ENCODE measurements at places on chromosomes 5 and 9. TPM values are rescaled to one million over a fixed set of nuclear protein-coding genes. Genes with fewer than 3 reads are reported as not detected.

The FOXD4L5 gene
- total RNA-seq = not detected

The PCDHA9 gene
- 0.51 TPM for total RNA-seq

The ELAVL2 gene
- not detected for total RNA-seq

The SLC25A51 gene
- 40.3 TPM for total RNA-seq

The SLC45A2 gene
- total RNA-seq = not detected

DNA sequence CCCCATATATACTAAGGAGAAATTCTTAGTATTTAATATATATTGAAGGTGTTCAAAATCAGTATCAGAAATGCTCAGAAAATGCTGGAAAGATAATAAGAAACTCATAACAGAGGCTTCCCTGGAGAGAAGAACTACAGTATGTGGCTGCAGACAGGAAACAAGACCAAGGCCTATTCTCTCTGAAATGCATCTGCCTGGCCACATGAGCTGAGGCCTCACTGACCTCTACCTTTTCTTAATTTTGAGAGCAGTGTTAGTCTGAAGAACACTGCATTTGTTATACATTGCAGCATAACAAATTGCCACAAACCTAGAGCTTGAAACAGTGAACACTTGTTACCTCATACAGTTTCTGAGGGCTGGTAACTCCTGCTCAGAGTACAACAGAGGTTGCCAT lies 133.4 kb upstream of the SPEF2 start:
- DNase-seq = no peak

GRCh38 chr9:107488375-107489143 lies 1.0 kb downstream of the KLF4 start:
- DNase-seq = peak; percentile 50

DNA sequence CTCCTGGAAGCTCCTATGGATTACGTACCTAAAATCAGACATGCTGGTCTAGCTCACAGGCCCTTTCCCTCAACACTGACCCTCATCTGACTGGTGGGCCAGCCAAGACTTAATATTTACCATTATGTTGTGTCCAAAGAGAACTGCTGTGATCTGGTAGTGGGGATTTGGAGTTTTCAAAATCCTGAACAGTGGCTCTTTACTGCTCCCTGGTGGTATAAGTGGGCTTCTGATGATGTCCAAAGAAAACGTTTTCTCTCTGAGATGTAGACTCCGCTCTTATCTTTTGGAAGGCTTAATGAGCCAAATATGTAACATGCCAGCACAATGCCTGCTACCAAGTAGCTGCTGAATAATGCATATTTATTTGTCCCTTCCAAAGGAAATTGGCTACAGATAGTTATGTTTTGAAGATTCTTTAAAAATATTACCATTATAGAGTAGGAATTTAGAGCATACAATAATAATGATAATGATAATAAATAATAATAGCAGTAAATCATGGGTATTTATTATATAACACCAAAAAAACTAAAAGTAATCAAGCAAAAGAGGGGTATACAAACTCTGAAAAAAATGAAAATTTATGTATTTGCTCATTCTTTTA lies 406.6 kb upstream of the TNC start:
- peak; percentile 76 for DNase-seq

DNA sequence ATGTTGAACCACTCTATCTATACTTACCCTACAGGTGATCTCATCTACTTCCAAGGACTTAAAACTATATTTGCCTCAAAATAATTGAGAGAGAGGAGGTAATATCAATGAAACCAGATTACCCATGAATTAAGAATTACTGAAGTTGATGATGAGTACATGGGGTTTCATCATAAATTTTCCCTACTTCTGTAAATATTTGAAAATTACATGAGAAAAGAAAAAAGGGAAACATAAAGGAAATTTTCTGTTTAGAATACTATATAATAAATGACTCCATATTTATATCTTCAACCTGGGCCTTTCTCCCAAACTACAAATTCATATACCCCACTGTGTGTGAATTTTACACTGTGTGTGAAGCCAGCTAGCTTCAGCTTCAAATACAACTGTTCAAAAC lies 2.6 kb downstream of the TSTD2 start:
- no peak for DNase-seq

DNA sequence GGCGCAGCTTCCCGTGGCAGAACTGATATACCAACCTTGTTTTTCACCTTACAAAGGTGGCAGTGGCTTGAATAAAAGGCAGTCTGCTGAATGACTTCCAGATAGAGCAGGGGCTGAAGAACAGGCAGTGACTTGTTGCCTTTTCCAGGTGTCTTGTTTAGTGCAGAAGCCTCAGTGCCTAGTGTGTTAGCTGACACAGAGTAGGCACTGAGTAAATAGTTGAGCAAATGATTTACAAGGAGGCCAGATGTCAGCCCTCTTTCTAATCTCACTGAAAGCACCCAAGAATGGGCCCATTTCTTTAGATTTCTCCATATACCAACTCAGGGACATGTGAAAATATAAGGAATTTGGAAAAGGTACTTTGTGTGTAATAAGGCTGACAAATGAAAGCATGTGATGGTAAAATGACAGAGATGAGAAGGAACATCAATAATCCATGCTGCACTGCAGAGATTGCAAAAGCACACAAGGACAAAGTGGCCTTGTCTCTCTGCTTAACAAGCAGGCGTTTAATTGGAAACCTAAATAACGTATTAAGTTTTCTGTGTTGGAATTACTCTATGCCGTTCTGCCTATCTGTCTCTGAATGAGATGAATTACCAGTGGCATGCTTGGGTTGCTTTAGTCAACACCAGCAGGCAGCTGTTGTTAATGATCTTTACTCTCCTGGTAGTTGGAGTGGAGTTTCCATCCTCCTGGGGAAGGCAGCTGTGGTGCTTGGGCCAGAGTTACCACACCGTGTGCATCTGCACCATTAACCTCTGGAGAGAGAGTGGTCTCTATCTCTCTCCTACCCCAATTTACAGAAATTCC lies 360.1 kb upstream of the C9orf72 start:
- no peak for DNase-seq

- DNase-seq = no peak
These were observed 193.6 kb upstream of the VCAN start for GRCh38 chr5:83277953-83278352.

- DNase-seq = peak; percentile 66
These were observed 1.6 kb upstream of the ANXA2R start for GRCh38 chr5:43041669-43042175.

GRCh38 chr5:45796959-45797553 lies 100.9 kb upstream of the HCN1 start:
- no peak for DNase-seq

DNA sequence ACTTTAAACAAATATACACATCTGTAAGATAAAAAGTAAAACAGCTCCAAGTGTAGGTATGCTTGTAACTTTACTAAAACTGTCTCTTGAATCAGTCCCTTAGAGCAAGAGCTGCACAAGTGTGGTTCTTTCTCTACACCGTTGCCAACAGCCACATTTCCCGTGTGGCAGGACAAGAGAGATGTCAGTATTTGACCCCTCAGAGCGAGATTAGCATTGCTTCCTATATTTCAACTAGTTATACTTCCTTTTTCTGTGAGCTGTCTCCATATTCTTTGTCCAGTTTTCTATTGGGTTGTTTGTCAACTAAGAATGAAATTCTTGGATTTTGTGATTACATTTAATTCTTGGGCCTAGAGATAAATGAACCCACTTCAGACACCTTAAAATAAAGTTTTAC lies 8.0 kb downstream of the PLIN2 start:
- no peak for DNase-seq

GRCh38 chr5:17415321-17415758 lies 82.7 kb upstream of the TAF11L2 start:
- DNase-seq = no peak

DNA sequence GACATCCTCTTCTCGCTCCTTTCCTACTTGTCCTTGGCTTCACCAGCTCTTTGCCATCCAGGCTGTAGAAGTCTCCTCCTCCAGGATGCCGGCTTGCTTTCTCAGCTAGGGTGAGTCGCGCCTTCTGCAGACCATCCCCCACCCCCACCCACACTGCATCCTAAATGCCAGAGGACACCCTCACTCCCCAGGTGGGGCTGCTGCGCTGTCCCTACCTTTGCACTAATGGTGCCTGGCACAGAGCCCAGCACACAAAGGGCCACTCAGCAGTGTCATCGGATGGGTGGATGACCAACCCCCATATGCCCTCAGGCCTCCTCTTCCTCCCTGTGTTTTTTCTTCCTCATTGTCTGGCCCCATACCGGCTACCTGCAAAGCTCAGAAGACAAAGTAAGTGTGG lies 14.8 kb downstream of the IL9 start:
- peak; percentile 26 for DNase-seq

GRCh38 chr9:105912863-105913516 lies 218.6 kb downstream of the TMEM38B start:
- DNase-seq = peak; percentile 41

DNA sequence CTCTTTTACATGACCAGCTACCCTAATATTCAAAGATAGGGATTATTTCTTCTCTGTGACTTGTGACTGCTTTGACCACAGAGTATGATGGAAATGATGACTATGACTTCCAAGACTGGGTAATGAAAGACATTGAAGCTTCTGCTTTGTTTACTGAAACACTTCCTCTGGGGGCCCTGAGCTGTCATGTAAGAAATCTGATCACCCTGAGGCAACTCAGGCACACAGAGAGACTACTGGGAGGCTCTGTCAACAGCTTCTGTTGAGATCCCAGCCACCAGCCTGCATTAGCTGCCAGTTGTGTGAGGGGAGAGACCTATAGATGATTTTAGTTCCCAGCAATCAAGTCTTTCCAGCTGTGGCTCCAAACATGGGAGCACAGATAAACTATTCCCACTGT lies 76.5 kb downstream of the KCTD16 start:
- DNase-seq = no peak

DNA sequence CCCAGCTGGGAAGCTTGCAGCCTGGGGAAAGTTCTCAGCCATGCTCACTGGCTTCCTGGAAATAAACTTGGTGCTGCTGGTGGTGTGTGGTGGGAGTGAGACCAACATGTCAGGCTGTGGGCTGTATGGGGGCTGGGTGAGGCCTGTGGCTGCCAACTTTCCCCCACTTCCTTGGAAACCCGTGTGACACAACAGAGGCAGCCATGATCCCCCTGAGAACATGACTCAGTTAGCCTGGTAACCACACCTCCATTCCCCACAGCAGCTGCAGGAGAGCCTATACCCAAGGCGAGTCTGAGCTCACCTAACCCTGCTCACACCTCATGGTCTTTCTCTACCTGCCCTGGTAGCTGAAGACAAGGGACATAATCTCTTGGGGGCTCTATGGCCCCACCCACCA lies 72.7 kb upstream of the RGMB start:
- DNase-seq = no peak

GRCh38 chr5:149940941-149941644 lies 3.5 kb downstream of the PDE6A start:
- no peak for DNase-seq

DNA sequence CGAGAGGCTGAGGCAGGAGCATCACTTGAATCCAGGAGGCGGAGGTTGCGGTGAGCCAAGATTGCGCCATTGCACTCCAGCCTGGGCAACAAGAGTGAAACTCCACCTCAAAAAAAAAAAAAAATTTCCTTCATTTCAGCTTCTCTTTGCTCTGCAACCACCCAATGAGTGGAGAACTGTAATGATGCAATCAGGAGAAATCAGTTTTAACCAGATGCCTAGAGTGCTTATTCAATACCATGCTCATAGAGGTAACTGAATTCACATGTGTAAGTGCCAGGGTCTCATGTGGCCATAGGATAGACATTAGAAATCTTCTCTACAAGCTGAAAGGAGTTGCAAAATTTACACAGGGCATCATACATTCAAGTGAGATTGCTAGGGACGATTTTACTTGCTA lies 70.6 kb downstream of the HMHB1 start:
- DNase-seq = no peak

DNA sequence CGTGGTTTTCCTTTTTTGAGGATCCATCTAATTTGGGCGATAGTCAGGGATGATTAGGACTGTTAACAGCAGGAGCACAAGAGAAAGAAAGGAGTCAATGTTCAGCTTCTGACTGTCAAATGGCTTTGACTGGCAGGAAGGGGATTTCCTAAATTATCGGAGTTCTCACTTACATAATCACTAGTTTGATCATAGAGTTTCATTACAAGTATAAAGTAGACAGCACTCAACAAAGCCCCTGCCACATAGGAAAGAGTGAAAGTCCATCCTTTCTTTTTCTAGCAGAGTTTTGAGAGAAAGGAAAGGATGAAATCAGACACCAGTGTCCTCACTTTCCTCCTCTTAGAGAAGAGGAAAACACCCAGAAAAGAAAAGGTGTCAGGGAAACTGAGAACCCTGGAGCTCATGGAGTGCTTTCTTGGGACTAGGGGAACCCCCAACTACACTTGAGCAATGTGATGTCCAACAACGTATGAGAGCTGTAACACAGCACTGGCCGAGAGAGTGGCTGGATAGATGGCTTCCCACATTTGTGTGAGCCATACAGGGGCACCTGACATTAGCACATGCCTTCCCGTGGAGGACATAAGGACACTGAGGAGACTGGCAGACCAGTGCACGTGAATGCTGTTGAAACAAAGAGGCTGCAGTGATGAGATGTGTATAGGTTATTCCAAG lies 26.0 kb upstream of the LPAR1 start:
- no peak for DNase-seq

DNA sequence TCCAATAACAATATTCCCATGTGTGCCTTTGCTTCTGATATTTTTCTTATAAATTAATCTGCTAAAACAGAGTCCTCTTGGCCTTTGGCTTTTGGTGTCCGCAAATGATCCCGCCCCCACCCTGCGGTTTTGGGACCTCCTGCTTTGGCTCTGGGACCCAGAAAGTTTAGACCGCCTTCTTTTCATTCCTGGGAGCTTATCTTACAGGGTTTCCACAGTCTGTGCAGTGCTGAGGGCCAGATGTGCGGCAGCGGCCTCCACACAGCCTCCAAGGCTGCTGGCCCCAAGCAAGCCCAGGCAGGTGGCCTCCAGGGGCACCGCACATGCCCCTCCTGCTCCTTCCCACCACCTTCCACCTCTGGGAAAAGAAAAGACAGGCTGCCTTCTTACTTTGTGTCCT lies 191.5 kb downstream of the ERCC6L2 start:
- DNase-seq = no peak

DNA sequence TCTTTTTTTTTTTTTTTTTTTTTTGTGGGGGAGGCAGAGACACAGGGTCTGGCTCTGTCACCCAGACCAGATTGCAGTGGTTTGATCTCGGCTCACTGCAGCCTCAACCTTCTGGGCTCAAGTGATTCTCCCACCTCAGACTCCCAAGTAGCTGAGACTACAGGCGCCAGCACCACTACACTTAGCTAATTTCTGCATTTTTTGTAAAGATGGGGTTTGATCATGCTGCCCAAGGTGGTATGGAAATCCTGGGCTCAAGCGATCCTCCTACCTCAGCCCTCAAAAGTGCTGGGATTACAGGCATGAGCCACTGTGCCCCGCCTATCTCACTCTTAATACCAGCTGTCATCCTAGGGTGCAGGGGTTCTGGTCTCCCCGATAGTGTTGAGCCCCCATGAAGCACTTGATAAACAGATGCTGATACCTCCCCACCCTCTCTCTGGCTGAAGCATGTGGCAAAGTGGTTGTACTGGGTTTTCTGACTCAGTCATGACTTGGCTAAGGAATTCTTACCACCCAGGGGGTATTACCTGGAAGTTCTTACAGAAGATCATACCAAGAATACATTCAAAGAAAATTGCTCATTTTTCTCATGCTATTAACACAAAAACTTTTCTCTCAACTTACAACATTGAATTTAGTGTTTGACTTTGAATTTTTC lies 110.2 kb upstream of the DAPK1 start:
- DNase-seq = peak; percentile 85

All from Daoy (cell line).